Naive B cell (primary cell): ENCODE measurements at places on chromosomes 13 and 19. TPM values are rescaled to one million over a fixed set of nuclear protein-coding genes. Genes with fewer than 3 reads are reported as not detected.
A peak's percentile ranks its signal among the peaks of the same experiment; 100 is the strongest.

GRCh38 chr13:27298849-27299248 lies 28.2 kb downstream of the RASL11A start:
- DNase-seq: no peak

DNA sequence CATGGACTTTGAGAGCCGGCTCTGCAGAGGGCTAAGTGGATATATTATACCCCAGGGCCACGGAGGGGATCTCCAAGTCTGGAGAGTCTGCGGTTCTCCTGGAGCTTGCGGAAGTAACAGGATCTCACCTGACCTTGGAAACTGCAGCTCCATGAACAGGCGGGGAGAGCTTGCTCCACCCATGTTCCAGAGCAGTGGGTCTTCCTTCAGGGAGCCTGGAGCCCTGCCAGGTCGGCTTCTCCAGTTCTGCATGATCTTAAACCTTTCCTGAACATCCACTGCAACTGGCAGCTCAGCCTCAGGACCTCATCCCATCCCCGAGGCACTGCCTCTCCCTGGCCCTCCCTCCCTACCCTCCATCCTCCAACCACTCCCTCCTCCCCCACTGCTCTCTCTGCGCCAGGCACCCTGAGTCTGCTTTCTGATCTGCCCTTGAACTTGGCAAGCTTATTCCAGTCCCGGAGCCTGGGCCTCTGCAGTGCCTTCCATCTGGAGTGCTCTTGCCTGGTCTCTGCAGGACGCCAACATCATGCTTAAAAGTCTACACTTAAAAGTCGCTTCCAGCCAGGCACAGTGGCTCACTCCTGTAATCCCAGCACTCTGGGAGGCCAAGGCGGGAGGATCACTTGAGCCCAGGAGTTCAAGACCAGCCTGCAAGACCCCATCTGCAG lies 13.2 kb downstream of the ATCAY start:
- DNase-seq: no peak

GRCh38 chr19:55165952-55166529 lies 372 bp downstream of the DNAAF3 start:
- DNase-seq: no peak

DNA sequence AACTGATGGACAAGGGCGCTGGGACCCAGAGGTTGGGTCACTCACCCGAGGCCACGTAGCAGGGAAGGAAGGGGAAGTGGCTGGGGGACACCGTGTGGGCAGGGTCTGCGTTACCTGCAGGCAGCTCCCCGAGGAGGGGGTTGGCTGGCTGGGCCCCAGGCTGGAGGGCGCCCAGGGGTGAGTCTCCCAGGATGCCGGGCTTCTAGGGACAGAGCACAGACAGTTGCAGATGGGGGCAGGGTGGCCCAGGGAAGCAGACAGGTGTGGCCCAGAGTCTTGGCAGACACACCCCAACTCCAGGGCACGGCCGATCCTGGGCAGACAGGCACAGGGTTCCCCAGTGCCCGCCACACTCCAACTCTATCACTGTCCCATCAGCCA lies 5.6 kb upstream of the FDX2 start:
- DNase-seq: no peak

DNA sequence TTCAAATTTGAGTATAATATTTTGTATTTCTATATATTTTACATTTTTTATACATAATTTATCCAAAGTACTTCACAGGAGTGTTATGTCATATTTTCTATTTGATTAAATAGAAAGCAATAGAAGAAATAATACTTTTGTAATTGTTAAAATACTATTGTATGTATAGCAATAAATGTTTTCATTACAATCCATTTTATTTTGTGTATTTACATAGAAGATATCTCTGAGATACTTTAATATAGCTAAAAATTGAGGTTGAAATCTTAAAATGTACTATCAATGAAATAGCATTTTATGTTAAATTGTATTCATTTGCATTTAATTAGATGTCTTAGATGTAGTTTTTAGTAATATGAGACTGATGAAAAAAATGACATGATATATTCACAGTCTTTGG lies 1109.6 kb upstream of the MIR17HG start:
- no peak for DNase-seq

DNA sequence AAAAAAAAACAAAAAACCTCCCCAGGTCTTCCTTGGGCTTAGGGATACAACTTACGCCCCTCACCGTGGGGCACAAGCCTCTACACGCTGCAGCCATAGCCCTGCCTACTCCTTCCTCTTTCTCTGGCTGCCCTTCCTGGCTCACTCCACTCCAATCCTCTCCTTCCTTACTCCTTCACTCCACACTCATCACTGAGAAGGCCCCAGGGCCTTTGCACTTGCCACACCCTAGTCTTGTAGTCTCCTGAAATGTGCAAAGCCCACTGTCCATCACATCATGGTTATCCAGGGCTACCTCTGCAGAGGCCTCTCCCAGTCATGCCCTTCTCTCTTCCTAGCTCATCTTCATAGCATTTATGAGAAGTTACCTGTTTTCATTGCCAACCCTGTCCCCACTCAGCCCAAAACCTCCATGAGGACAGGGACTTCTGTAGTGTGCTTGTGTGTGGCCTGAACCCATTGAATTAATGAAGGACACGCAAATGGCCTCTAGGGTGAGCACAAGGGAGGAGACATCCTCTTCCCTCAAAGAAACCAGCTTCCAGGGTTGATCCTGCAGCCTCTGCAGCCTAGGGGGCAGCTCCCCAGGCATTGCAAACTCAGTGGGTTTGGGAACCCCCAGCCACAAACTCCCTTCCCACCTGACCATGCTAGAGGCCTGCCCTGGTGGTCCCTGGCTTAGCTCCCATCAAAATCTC lies 7.9 kb upstream of the HSH2D start:
- no peak for DNase-seq

DNA sequence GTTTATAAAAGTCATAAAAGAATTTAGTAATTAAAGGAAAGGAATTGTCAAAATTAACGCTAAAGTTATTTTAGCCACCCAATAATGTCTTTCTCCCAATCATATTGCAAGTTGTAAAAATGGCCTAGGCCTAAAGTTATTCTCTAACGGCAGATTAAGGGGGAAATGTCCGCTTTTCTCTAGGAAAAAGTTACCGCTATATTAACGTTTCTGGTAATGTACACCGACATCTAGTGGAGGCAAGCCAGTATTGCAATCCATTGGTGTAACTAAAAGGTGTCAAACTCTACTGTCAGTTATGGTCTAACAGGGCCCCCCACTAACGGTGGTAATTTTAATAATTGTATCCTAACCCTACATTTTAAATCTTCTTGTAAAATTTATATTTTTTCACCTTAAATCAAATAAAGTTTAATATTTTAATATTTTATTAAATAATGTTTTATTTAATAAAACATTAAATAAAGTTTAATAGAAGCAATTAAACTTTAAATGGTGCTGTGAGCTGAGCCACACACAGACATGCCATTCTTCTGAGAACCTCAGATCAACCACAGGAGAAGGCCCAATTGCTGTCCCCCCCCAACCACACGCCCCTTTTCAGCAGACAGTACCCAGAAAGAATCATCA lies 35.9 kb upstream of the ZSCAN5A start:
- peak; percentile 43 for DNase-seq

ZNF546 gene
- 4.1 TPM for polyA plus RNA-seq

GNG7 gene
- polyA plus RNA-seq: 64.6 TPM

ZSCAN18 gene
- 25.9 TPM for polyA plus RNA-seq

CLDN10 gene
- not detected for polyA plus RNA-seq

VMAC gene
- polyA plus RNA-seq: 5.2 TPM

PTH2 gene
- polyA plus RNA-seq: not detected

C19orf38 gene
- polyA plus RNA-seq: 2.4 TPM
